Stimulated activated CD4-positive, alpha-beta T cell treated with anti-CD3 and anti-CD28 coated beads, Interleukin-15, amount 100 ng/mL, for 1 hour (primary cell): ENCODE measurements at places on chromosomes 4 and X.

GRCh38 chr4:139146926-139147629 lies 29.9 kb downstream of the ELF2 start:
- DNase-seq, result no peak

- no peak for DNase-seq
Measured at GRCh38 chrX:112147206-112147605, 64.6 kb upstream of the TRPC5 start.

GRCh38 chrX:150094375-150094774 lies 156.1 kb upstream of the EOLA2 start:
- DNase-seq, result no peak

- DNase-seq, result no peak
Measured at GRCh38 chrX:80181079-80181478, 166.5 kb downstream of the TBX22 start.

- DNase-seq, result no peak
Measured at GRCh38 chr4:127829014-127829413, 46.9 kb downstream of the HSPA4L start.

DNA sequence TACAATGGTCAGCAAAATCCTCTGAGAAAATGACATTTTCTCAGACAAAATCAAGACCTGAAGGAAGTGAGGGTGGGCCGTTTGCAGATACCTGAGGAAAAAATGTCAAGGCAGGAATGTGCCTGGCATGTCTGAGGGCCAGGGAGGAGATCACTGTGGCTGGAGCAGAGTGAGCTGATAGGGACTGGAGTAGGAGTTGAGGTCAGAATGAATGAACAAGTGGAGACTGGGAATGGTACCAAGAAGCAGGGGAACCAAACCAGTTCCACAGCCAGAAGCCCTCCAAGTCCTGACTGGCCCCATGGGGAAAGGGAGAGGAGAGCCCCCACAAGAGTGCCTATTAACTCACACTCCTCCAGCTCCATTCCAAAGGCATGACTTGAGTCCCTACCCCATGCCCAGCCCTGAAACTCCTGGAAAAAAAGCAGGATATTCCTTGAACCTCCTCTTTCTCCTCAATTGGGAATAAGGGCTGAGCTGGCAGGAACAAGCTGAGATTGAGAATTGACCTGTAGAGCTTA lies 41.5 kb downstream of the STEEP1 start:
- DNase-seq, result no peak

DNA sequence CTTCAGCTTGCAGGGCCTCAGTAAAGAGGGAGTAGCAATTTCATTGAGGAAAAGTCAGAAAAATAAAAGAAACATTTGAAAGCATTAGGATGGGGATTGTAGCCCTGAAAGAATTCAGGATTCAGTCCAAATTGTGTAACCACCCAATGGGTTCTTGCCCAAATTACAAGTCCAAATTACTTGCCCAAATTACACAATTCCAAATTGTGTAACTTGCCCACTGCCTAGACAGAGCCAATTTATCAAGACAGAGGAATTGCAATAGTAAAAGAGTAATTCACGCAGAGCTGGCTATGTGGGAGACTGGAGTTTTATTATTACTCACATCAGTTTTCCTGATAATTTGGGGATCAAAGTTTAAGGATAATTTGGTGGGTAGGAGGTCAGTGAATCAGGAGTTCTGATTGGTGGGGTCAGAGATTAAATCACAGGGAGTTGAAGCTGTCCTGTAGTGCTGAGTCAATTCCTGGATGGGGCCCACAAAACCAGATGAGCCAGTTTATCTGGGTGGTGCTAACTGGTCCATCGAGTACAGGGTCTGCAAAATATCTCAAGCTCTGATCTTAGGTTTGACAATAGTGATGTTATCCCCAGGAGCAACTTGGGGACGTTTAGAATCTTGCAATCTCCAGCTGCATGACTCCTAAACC lies 18.1 kb upstream of the PAGE5 start:
- DNase-seq, result no peak

DNA sequence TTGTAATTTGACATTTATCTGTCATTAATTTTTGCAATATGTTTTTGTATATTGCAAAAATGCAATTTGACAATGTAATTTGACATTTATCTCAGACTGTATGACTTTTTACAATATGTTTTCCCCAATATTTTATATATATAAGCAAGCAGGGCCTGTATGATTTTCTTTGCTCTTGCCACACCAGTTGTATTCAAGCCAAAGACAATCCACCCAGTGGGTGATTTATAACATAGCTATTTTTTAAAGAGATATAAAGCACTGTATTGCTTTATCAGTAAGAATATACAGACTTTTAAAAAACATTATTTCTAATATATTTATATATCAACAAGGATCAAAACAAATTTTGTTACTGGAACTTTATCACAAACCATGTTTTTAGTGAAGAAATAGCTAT lies 47.3 kb downstream of the SLIT2 start:
- DNase-seq, result no peak

- no peak for DNase-seq
Measured at GRCh38 chrX:151609222-151609621, 45.7 kb downstream of the PASD1 start.

- DNase-seq, result no peak
Measured at GRCh38 chrX:111743316-111743715, 62.3 kb downstream of the ALG13 start.

DNA sequence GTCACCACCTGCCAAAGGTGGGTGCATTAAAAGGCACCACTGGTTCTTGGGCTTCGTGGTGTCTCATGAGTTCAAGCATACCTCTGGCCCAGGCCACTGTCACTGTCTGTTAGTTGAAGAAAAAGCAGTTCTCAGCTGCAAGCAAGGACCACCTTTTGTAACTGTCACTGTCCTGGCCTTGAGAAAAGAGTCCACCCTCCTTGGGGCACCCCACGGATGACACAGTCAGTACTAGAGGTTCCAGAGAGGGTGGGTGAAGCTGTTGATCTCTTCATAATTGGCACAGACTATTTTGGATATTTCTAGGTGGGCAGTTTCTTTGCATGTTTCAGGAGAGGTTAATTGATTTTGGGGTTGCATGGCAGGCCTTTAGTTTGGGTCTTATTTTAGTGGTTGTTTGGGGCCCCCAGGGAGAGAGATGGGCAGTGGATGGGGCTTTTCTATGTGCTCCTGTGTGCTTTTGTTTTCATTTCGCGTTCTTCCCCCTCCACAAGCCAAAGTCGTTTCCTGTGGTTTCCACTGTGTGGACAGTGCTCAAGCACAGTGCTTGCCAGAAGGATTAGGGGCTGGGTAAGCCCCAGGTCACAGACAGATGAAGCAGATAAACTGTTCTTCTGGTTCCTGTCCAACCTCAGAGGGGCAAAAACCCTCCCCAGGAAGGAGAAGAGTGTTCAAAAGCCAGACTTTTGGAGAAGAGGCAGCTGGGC lies 156.2 kb upstream of the PPP1R2C start:
- DNase-seq, result no peak

DNA sequence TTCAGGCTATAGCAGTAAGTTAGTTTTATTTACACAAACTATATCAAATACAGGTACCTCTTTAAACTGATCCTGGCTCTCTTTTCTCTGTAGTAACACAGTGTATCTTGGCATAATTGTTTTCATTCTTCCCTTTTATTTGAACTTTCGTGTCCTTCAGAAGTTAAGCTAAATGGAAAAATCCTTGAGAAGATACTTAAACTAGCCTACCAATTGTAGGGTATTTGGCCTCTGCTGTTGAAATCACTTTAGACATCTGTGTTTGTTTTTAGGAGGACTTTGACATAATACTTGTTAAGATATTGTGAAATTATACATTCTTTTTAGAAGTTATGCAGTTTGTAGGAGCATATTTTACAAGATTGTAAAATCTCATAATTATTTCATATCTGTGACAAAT lies 90.3 kb upstream of the GK2 start:
- no peak for DNase-seq

- DNase-seq, result no peak
Measured at GRCh38 chrX:53357799-53358530, 64.5 kb downstream of the SMC1A start.

GRCh38 chrX:50691820-50692219 lies 122.2 kb downstream of the SHROOM4 start:
- DNase-seq, result no peak

DNA sequence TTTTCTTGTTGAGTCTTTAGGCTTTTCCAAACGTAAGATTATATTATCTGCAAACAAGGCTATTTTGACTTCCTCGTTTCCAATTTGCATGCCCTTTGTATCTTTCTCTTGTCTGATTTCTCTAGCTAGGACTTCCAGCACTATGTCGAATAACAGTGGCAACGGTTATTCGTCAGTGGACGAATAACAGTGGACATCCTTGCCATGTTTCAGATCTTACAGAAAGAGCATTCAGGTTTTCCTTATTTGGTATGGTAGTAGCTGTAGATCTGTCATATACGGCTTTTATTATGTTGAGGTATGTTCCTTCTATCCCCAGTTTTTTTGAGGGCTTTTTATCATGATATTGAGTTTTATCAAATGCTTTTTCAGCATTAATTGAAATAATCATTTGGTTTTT lies 634.6 kb upstream of the ADGRL3 start:
- DNase-seq, result no peak

DNA sequence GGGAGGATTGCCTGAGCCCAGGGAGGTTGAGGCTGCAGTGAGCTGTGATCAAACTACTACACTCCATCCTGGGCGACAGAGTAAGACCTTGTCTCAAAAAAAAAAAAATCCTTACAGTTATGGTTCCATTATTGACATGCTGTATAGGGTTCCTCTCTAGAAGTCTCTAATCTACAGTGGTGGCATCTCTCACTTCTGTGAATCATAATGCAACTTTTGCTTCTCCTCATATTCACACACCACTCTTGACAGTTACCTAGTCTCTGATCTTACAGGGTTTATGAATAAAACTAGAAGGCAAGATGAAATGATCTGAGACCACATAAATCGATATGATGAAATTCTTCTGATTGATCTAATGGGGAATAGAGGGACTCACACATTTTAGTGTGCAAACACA lies 40.6 kb downstream of the DOCK11 start:
- no peak for DNase-seq

DNA sequence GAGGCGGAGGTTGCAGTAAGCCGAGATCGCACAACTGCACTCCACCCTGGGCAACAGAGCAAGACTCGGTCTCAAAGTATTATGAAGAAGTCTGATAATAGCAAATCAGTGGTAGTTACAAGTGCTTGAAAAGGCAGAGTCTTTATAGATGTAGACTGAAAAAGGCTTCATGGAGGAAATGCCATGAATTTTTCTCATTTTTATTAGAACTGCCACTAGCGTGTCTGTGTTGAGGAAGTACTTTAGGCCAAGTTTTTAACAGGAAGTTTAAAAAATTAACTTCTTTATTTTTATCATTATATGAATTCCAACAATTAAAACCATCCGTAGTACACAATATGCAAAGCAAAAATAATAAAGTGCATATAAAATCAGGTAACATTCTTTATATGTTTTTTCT lies 32.8 kb upstream of the IL13RA1 start:
- DNase-seq, result no peak

DNA sequence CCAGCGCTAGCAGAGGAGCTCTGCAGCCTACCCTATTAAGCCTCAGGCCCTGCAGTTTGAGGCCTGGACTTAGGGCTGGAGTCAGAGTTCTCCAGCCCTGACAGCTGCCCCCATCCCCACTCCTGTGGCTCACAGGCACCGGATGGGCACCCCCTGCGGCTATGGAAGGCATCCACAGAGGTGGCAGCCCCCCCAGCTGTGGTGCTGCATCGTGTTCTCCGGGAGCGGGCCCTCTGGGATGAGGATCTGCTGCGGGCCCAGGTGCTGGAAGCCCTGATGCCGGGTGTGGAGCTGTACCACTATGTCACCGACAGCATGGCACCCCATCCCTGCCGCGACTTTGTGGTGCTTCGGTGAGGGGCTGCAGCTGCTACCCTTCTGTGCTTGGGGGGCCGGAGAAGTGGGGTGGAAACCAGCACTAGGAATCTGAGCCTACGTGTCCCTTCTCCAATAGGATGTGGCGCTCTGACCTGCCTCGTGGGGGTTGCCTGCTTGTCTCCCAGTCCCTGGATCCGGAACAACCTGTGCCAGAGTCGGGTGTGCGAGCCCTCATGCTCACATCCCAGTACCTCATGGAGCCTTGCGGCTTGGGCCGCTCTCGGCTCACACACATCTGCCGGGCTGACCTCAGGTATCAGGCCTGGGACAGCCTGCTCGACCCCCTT lies 76.2 kb downstream of the STARD8 start:
- no peak for DNase-seq

DNA sequence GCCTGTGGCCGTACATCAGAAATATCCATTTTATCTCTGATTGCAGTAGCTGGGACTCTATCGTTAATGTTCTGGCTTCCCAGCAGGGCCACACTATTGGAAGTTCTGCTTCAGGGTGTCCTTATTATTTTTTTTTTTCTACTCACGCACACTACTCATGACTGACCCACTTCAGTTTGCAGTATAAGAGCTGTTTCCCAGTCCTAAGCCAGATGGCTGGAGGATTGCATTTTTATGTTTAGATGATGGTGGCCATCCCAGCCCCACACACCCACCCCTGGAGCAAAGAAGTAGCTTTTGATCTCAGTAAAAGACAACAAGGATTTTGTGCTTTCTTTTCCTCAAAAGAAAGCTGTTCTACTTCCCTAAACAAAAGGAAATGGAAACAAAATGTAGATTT lies 557.0 kb upstream of the GALNTL6 start:
- no peak for DNase-seq

DNA sequence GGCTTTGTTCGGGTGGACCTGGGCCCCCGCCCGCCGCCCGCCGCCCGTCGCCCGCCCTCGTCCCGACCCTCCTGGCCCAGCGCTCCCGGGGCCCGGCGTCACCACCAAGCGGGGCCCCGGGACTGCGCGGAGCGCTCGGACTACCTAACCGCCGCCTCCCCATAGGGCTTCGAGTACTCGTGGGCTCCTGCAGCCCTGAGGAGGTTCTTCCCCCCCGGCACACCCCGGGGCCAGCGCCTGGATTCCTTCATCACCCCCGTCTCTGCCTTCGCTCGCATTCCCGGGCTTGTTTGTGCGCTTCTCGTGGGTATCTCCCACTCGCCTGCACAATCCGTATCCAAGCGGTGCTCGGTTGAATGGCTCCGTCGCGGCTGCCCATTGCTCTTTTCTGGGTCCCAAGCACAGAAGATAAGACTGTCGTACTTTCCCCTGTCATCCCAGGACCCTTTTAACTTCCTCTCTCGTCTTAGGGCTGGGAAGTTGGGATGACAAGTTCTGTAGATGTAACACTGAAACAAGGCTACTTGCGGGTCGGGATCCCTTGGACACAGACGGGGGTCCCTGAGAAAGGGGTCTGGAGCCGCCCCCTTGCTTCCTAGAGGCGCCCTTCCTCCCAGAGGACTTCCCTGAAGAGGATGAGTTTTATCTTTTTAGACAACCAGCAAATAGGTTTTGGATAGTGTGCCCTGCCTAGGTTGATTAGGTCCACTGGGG lies 565 bp downstream of the MOB1B start:
- DNase-seq, result no peak

DNA sequence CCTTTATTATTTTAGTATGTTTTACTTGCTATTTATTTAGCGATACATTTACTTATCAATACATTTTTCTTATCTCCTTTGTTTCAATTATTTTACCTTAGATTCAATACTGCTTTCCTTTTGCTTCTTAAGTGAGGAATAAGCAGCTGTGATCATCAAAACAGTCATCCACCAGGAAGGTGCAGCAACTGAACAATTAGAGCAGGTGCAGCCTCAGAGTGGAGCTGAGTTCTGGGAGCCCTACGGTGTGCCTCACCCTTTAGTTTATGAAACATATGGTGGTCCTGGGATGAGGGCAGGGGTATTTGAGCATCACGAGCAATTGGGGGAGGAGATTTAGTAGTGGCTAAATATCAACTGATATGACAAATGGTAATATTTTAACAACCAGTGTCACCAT lies 111.0 kb downstream of the FRYL start:
- DNase-seq, result no peak

GRCh38 chrX:30816079-30816478 lies 73.0 kb downstream of the TAB3 start:
- DNase-seq, result no peak

- DNase-seq, result no peak
Measured at GRCh38 chr4:164138521-164138920, 615.4 kb upstream of the SMIM31 start.
